ENCODE measurements at places on chromosomes 2 and 18. TPM values are rescaled to one million over a fixed set of nuclear protein-coding genes. Genes with fewer than 3 reads are reported as not detected.

Gene C2orf78
- polyA plus RNA-seq = not detected

Gene COL4A3
- 1.3 TPM for polyA plus RNA-seq

Gene XIRP2
- polyA plus RNA-seq = not detected

Gene NOL4
- 12.3 TPM for polyA plus RNA-seq

Gene RAPH1
- 8.4 TPM for polyA plus RNA-seq

Gene MC5R
- polyA plus RNA-seq = not detected

Gene ACMSD
- not detected for polyA plus RNA-seq

Gene TDRD15
- polyA plus RNA-seq = not detected

Gene STAT4
- polyA plus RNA-seq = 31.0 TPM

Gene IL37
- polyA plus RNA-seq = not detected

Gene TUBA4B
- not detected for polyA plus RNA-seq

Gene NT5C1B
- polyA plus RNA-seq = not detected

Gene CD8B2
- polyA plus RNA-seq = not detected

Gene EPHA4
- 140 TPM for polyA plus RNA-seq

Gene ALKAL2
- not detected for polyA plus RNA-seq

Gene SDC1
- polyA plus RNA-seq = 9.0 TPM

Gene LOXHD1
- not detected for polyA plus RNA-seq

Gene REG3A
- polyA plus RNA-seq = not detected

Gene TEKT4
- polyA plus RNA-seq = not detected

Gene INPP5D
- polyA plus RNA-seq = 0.34 TPM

Data from Purkinje cell (primary cell).